ENCODE measurements at places on chromosomes 3 and 15.

DNA sequence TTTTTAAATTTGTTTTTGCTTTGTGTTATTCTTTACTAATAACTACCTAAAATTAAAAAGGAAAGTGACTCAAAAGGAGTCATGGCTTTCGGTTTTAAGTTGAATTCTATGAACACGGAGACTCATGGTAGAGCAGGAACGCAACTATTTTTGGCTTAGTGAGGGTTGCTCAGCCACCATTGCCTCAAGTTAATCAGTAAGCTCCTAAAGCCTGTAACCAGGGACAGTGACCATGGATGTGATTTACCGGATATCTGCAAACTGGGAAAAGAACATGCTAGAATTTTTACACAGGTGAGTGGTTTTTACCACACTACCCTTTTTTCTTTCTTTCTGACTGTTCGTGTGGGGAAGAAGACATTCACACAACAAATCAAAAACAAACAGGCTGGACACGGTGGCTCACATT is 11.8 kb downstream of the SLC12A8 start:
- DNase-seq, result no peak

- DNase-seq, result no peak
Measured at GRCh38 chr15:41895491-41895890, 1.6 kb upstream of the SPTBN5 start.

DNA sequence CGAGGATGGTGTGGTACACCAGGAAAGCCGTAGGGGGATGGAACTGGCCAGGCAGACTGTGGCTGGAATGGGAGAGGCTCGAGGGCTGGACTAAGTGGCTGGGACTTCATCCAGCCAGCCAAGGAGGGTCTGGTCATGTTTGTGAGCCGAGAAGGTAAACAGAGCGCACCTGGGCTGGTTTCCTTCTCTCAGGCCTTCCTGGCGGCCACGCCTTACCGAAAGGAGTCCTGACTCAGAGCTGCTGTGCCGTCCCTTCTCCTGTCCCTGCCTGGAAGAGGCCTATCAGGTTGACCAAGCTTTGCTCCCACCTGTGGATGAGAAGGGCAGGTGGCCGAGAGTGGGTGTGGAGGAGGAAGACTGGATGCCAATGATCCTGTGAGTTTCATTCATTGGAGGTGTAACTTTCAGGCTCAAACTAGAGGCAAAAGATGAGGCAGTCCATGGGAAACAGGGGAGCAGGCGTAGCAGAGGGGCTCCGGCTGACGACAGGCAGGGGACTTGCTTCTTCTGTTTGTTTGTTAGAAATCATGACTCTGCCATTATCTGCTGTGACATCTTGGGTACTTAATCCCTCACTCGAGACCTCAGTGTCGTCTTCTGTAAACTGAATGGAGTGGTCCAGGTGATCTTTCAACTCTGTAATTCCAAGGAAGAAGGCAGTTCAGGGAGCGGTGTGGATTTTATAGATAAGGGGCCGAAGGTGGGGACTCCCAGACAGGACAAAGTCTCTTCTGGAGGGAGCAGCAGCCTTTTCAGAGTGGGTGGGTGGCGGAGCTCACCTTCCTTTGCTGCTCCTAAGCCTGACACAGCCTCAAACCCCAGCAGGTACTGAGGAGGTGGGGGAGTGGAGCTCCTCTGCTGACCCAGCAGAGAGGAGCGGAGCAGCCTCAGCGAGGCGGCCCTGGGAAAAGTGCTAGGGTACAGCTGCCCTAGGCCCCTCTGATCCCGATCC is 71.8 kb upstream of the GATM start:
- no peak for DNase-seq

- no peak for DNase-seq
Measured at GRCh38 chr3:185744997-185745843, 79.6 kb downstream of the IGF2BP2 start.

- no peak for DNase-seq
Measured at GRCh38 chr3:15434756-15435155, 7.4 kb downstream of the EAF1 start.

GRCh38 chr3:5613599-5613998 is 426.1 kb downstream of the EDEM1 start:
- DNase-seq, result no peak

GRCh38 chr15:81163961-81164800 is 30.1 kb downstream of the CFAP161 start:
- no peak for DNase-seq

- no peak for DNase-seq
Measured at GRCh38 chr15:72887376-72887775, 103.8 kb upstream of the ADPGK start.

DNA sequence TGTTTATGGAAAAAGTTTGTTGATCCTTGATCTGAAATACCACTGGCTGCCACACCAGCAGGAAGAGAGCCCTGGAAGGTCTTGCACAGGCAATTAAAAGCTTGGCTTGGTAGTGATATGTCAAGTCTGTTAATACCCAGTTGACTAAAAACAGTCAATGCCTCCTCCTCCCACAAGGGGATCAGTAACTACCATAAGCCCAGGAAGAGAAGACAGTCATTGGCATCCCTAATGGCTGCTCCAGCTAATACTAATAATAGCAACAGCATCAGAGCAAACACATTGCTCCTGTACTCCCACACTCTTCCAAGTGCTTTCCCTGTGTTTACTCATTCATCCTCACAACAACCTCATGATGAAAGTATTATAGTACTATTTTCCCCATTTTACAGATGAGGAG is 528.6 kb downstream of the TAFA4 start:
- DNase-seq, result no peak

DNA sequence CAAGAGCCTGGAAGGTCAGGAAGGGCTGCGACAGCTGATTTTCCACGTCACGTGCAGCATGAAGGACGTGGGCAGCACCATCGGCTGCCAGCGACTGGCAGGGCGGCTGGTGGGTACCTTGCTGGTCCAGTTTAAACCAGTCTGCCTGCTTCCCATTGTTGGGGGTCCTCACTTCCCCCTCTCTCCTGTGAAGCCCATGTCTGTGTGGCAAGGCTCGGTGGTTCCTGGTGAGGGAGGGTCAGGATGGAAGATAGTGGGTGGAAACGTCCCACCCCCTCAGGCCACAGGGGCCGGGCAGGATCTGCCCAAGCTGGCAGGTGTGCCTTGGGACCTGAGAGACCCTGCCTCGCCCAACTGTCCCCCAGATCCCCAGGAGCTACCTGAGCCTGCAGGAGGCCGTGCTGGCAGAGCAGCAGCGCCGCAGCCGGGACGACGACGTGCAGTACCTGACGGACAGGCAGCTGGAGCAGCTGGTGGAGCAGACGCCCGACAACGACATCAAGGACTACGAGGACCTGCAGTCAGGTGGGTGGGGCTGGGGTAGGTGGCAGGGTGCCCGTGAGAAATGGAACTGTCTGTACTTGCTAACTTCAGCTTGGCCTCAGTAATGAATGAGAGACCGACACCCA is 108.2 kb downstream of the LRRK1 start:
- no peak for DNase-seq

- DNase-seq, result no peak
Measured at GRCh38 chr3:127771746-127772145, 50.6 kb downstream of the MGLL start.

GRCh38 chr3:42180901-42181300 is 85.1 kb downstream of the CCK start:
- DNase-seq, result no peak

DNA sequence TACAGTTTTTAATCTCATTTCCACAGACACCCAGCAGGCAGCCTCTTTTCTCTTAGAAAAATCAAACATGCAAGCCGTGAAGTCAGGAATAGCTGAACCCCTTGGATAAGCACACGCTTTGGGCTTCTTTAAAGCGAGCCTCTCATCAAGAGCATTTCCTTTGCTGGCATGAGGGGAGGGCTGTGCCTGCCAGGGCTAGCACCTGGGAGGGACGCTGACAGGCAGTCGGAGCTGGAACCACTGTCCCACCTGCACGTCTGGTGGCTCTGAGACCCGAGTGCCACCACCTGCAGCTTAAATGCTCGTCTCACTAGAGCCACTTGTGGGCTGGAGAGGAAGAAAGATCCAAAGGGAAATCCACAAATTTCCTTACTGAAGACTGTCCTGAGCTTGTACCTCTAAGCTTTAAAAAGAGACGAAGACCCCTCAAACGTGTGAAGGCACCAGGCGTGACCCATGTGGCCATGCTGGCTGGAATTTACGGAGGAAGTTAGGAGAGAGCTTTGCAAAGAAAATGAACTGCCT is 9.4 kb downstream of the MAP6D1 start:
- DNase-seq, result no peak

GRCh38 chr3:12689997-12690711 is 26.2 kb upstream of the RAF1 start:
- no peak for DNase-seq

DNA sequence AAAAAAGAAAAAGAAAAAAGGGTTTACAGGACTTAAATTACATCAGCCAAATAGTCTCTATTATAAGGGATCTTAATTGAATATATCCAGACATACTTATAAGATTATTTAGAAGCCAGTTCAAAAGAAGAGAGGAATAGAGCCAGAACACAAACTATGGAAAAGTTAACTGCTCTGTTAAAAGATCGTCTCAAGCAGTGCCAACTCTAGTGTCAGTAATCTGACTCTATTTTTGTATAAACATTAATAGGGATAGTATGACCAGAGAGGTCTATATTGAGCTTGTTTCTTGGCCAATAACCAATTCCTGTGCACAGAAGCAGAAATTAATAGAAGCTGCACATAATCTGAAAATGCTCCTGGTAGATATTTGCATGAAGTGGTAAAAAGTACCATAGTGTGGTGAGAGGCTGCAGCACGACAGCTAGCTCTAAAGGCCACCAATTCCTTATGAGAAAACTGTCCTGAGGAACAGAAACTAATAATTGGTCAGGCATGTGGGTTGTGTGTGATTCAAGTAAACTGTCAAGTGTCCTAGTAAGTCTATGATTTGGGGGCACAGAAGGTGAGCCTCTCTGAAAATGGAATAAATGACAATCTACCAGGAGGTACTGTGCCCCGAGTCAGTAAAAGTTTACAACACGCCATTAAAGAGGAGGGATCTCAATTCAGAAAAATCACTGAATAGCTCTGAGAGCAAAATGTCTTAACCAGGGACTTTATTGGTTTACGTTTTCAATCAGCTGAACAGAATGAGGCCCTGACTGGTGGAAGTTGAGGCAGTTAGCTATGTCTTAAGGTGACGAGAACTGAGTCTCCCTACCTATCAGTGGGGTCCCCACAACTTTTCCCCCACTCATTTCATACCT is 51.5 kb upstream of the NANOGP8 start:
- no peak for DNase-seq

DNA sequence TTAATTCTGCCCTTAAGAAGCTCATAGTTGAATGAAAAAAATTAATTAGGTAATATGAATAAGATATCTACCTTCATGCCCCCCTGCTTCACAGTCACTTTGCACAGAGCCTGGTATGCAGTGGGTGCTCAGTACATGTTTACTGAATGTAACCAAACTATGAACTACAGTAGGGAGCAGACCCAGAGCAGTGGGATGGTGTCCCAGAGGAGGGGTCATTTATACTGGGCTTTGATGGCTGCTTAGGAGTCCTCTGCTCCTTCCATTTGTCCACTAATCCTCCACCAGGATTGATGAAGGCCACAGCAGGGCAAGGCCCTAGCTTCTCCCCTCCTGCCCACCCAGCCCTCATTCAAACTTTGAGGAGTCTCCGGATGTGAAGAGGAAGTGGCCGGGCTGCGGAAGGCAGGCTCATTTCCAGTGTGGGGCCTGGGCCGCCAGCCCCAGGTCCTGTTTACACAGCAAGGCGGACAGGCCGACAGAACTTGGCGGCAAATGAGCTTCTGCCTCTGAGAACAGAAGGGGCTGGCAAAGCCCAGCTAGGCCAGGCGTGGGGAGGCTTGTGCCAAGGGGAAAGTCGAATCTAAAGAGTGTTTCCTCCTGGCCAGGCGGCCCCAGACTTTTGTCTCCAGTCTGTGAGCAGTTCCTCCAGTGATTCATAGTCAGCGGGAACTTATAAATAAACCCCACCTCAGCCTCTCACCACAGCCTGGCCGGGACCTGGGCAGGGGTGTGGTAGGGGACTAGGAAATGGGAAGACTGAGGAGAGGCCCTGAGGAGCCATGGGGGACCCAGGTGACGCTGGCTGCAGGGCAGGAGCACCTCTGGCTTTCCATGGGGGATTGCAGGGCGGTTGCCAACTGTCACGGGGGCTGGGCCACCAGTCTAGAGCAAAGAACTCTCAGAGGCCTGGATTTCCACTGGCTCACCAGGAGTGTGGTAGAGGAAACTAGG is 51.6 kb upstream of the LCTL start:
- no peak for DNase-seq

- no peak for DNase-seq
Measured at GRCh38 chr3:8938021-8938420, 25.3 kb downstream of the RAD18 start.

DNA sequence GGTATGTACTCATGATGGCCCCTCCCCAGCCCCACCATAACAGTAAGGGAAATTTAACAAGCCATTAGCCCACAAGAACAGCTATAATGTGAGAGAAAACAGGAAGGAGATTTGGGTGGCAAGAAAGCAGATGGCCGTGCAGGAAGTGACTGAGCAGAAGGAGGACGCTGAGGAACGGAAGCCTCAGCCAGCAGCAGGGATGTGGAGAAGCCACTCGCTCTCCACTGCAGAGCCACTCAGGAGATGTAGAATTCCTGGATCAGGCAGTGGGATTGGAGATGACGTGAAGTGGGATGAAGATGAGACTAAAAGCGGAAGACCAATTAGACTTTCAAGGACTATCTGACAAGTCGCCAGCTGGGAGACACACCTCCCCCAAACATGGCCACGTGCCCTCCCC is 31.2 kb downstream of the PRR23E start:
- DNase-seq, result no peak

- no peak for DNase-seq
Measured at GRCh38 chr3:148970271-148970670, 21.1 kb upstream of the GYG1 start.

DNA sequence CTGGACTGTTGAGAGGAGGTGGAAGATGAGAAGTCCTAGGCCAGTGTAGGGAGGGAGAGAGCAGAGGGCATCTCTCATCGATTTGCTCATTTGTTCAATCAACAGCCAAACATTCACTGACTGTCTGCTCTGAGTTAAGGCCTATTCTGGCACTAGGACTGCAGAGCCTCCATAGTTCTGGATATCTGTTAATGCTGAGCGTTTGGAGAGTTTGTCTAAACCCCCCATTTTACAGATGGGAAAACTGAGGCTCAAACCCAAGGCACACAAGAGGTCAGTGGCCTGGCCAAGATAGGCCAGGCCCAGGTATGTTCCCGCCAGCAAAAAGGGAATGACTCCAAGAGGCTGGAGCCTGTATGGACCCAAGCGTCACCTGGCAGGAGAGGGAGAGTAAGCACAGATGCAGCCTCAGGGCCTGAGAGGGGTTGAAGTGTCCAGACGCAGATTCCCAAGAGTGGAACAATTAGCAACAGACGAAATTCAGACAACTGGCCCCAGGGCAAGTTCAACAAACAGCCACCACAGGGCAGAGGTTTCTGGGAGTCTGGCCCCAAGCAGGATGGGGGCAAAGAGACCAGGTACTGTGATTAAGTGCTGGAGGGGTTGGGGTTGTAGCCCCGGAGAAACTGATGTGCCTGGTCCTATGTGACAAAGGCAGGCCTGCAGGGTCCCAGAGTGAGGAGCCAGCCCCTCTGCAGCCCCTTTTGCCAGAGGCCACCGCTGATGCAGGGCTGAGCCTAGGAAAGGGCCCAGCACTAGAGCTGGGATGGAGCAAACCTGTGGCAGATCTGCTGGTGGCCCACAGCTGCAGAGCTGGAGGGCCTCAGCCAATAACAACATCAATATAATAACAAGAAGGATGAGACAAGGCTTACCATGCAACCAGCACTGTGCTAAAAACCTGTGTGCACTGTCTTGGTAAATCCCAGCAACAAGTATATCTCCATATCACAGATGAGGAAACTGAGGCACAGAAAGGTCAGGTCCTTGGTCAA is 245.1 kb upstream of the TLE3 start:
- no peak for DNase-seq

- no peak for DNase-seq
Measured at GRCh38 chr15:68502398-68502901, 70.5 kb upstream of the ITGA11 start.
